ENCODE measurements at places on chromosomes 7 and 10. TPM values are rescaled to one million over a fixed set of nuclear protein-coding genes. Genes with fewer than 3 reads are reported as not detected.

The NODAL gene
- total RNA-seq, result not detected

DNA sequence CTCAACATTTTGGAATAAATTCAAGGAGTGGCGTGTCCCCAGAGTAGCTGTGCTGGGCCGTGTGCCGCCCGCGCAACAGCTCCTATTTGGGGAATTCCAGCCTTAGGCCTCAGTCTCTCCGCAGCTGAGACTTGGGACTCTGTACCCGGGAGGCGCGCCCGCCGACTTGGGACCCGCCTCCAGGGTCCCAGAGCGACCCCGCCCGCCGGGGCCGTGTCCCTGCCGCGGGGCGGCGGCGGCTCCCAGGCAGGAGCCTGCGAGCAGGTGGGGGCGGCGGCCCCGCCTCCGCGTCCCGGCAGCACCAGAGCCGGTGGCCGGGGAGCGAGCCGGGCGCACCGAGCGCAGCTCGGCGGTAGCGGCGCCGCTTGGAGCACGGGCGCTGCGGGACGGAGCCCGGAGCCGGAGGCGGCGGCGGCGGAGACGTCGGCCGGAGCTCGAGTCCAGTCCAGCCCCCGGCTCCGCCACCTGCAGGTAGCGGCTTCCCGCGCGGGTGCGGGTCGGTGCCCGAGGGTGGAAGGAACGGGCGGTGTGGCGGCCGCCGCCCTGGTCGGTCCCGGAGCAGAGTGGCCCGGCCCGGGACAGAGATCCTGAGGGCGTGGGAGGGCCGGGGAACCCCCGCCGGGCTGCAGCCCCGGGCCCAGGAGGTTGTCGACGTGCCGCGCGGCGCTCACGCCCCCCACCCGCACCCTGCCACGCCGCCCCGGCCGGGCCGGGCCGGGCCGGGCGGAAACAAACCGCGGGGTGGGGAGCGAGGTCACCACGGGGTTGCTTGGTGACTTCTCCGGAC, at the start of gene WIPF3:
Gene WIPF3 (plus strand): TSS at position 301 of the 787 bp plus-strand sequence. CDS start 28,217 bp downstream, outside the sequence.
- H3K27me3 ChIP-seq, result no peaks in the 10 kb centered on the region
- DNase-seq, result peak; percentile 66
- H3K27ac ChIP-seq, result no peak within 1 kb of the TSS
- peaks cover 7% of the 10 kb centered on the region for H3K4me1 ChIP-seq
- no peaks in the 10 kb centered on the region for H3K36me3 ChIP-seq
- H3K4me3 ChIP-seq, result peak within 1 kb of the TSS; percentile 70

- H3K4me3 ChIP-seq, result no peak overlapping the region
- H3K27me3 ChIP-seq, result no peaks in the 10 kb centered on the region
- peaks cover under 1% of the 10 kb centered on the region for H3K4me1 ChIP-seq
- DNase-seq, result no peak
- no peaks in the 10 kb centered on the region for H3K36me3 ChIP-seq
- H3K27ac ChIP-seq, result no peak overlapping the region
Observed at GRCh38 chr10:75117995-75118394, 6.5 kb downstream of the SAMD8 start.

The DPYSL4 gene
- not detected for total RNA-seq

GRCh38 chr10:110337906-110338305, 33.2 kb upstream of the SMNDC1 start:
- no peaks in the 10 kb centered on the region for H3K36me3 ChIP-seq
- H3K27ac ChIP-seq, result no peak overlapping the region
- H3K27me3 ChIP-seq, result no peaks in the 10 kb centered on the region
- DNase-seq, result no peak
- H3K4me3 ChIP-seq, result no peak overlapping the region

DNA sequence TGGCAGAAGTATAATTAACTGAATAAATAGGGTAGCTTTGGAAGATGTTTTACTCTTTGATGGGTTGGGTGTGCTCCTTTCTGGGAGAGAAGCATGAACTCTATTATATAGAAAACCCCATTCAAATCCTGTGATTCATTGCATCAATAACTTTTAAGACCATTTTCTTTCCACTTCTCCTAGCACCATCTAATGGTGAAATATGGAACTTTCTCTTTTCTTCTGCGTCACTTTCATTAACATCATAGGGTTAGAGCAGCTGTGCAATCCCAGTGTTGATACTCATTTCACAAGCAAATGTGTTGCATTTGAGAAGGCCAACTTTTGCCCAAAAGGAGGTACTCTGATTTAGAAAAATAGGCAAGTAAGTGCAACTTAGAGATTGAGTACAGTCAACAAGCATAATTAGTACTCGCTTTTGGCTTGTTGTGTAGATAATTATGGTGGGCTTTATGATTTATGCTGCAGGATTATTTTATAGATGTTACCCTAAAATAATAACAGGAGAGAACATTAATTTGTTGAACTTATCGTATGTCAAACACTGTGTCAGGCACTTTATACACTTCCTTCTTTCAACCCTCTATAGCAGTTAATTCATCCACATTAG, 92.9 kb downstream of the CPED1 start:
- no peak overlapping the region for H3K4me3 ChIP-seq
- no peak for DNase-seq
- no peaks in the 10 kb centered on the region for H3K36me3 ChIP-seq
- no peaks in the 10 kb centered on the region for H3K27me3 ChIP-seq
- H3K27ac ChIP-seq, result no peak overlapping the region

The PRRT4 gene
- total RNA-seq, result not detected

GRCh38 chr10:13899941-13900340, 313.2 kb downstream of the PRPF18 start:
- no peak overlapping the region for H3K27ac ChIP-seq
- no peak for DNase-seq
- no peaks in the 10 kb centered on the region for H3K36me3 ChIP-seq
- no peak overlapping the region for H3K4me3 ChIP-seq
- no peaks in the 10 kb centered on the region for H3K4me1 ChIP-seq

The ST8SIA6 gene
- total RNA-seq, result not detected

The PDE6C gene
- total RNA-seq, result not detected

DNA sequence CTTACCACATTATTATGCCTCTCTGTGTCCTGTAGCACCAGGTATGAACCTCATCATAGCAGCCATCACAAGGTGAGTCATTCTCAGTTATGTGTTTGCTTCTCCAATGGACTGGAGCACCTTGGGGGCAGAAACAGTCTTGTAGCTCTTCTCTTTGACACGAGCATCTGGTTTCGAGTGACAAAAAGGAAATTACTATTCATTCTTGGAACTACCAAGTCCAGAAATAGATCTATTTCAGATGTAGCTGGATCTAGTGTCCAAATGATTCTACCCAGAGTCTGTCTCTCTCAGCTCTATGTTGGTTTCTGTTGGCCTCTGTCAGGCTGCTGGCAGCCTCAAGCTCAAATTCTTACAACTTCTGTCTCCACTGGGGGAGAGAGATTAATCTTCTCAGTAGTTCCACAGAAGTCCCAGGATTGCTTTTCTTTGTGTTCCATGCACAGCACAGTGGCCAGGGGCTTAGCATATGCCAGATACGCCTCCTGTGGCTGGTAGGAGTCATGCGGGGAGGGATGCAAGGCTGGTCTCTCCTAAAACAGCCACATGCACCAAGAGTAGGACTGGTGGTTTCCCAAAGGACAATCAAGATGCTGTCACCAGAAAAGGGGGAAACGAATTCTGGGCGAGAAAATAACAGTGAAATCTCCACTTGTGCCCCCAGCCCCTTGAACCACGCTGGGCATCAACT, 37.2 kb upstream of the PAPSS2 start:
- H3K4me1 ChIP-seq, result no peaks in the 10 kb centered on the region
- H3K27ac ChIP-seq, result no peak overlapping the region
- DNase-seq, result no peak
- no peaks in the 10 kb centered on the region for H3K27me3 ChIP-seq
- no peak overlapping the region for H3K4me3 ChIP-seq

The SFRP5 gene
- total RNA-seq, result 48.9 TPM

DNA sequence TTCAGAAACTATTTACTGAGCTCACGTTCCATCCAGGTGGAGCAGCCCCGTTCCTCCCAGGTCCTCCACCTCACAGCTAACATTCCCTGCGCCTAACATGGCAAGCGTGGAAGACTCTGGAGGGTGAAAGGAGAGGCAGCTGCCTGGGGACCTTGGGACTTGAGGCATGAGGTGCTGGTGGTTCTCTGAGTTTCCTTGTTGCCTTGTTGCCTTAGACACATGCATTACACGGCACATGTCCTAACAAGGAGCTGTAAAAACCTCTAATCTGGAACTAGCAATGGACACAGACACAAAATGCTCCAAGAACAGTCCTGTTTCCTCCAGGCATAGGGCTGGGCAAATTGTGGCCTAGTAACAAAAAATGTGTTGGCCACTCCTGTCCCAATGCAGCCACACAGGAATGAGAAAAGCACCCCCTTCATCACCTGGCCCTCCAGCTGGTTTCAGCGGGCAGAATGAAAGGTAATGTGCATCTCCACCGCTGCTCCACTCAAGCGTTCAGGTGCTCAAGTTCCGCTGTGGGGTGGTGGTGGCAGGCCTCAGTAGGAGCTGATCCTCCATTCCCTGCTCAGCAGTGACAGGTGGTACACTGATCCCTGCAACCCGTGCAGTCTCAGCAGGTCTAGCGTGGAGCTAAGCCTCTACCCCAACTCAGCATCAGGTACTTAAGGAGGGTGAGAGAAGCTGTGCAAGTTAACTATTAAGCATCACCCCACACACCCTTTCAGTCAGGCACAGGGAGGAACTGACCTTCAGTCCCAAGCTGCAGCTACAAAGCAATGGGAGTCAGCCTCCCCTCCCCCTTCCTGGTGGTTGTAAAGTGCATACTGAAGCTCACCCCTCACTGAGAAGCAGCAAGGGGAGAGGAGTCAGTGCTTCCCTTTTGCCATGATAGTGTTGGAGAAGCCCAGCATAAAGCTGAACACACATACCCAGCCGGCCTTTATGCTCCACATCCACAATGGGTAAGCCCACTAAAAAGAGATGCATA, 382.8 kb downstream of the SDK1 start:
- H3K36me3 ChIP-seq, result no peaks in the 10 kb centered on the region
- no peaks in the 10 kb centered on the region for H3K4me1 ChIP-seq
- H3K27me3 ChIP-seq, result no peaks in the 10 kb centered on the region
- no peak overlapping the region for H3K27ac ChIP-seq
- H3K4me3 ChIP-seq, result no peak overlapping the region

DNA sequence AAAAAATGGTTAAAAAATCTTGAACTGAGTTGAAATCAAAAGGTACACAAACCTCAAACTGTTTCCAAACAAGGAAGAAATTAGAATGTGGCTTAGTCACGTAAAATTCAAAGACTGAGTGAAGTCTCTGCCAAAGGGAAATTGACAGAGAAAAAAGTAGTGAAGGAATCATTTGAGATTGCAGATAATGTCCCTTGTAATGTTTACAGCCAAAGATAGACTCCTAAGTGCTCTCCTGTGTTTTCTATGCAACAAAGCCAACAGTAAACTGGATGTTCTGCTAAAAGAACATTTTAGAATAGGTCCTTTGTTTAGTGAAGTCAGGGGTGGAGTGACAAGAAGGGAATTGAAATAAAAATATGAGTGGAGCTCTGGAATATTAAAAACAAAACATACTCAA, 117.9 kb downstream of the ITGA8 start:
- H3K36me3 ChIP-seq, result no peaks in the 10 kb centered on the region
- DNase-seq, result no peak
- H3K27me3 ChIP-seq, result no peaks in the 10 kb centered on the region
- H3K4me3 ChIP-seq, result no peak overlapping the region
- H3K27ac ChIP-seq, result no peak overlapping the region

GRCh38 chr7:92824901-92825480, 11.4 kb downstream of the CDK6 start:
- DNase-seq, result no peak
- no peaks in the 10 kb centered on the region for H3K27me3 ChIP-seq
- H3K27ac ChIP-seq, result no peak overlapping the region
- H3K4me3 ChIP-seq, result no peak overlapping the region

The MSS51 gene
- total RNA-seq, result 6.8 TPM

- no peak overlapping the region for H3K4me3 ChIP-seq
- no peak overlapping the region for H3K27ac ChIP-seq
- no peaks in the 10 kb centered on the region for H3K27me3 ChIP-seq
- no peak for DNase-seq
- no peaks in the 10 kb centered on the region for H3K36me3 ChIP-seq
Observed at GRCh38 chr7:16741676-16742075, 11.9 kb upstream of the TSPAN13 start.

GRCh38 chr7:114426382-114426781, 11.8 kb downstream of the FOXP2 start:
- H3K36me3 ChIP-seq, result no peaks in the 10 kb centered on the region
- H3K27me3 ChIP-seq, result no peaks in the 10 kb centered on the region
- H3K4me3 ChIP-seq, result no peak overlapping the region
- no peak for DNase-seq
